ENCODE measurements at places on chromosomes 5 and 9.

DNA sequence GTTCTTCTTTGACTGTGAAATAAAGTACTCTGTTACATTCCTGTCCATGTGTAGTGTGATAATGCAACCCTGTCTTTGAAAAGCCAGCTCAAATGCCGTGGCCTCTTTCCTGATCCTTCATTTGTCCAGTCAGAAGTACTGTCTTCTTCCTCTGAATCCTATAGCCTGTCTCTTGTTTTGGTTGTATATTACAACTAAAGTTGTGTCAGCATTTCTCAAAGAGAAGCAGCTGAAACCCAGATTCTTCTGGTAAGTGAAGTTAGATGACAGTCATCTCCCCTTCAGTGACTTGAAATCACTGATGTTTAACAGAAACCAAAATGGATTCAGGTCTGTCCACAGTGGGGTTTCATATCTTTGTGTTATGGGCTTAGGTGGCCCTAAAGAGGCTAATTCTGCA, 196.2 kb downstream of the PCSK1 start:
- DNase-seq = no peak

DNA sequence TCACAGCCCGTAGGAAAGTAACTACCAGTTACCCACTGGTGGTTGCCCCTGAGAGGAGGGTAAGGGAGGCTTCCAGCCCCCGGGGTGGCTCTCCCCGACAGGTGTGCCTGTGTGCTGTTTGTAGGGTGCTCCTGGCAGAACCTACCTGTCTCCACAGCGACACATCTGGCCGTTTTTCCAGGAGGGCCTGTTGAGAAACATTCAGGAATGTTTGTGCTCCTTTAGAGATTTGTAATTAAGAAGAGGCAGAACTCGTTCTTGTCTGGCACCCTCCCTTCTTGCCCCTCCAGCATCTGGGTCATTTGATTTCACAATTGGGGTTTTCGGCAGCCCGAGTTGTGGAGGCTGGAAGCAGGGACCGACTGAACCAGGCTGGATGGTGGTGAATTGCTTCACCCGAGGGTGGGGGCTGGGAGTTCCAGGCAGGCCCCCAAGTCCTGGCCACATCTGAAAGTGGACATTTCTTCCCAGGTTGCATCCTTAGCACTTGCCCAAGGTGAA, 74.2 kb downstream of the WWC1 start:
- DNase-seq = no peak

- DNase-seq = no peak
Measured at GRCh38 chr9:132381966-132382541, 24.6 kb downstream of the TTF1 start.

DNA sequence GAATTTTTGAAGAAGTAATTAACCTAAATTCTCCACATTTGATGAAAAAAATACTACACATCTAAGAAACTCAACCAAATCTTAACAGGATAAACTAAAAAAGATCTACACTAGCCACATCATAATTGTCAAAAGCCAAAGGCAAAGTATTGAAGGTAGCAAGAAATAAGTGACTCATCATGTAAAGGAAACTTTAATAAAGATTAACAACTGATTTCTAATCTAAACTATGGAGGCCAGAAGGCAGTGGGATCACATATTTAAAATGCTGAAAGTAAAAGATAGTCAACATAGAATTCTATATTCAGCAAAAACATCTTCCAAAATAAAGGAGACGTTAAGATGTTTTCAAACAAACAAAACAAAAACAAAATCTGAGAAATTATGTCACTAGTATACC, 2002.9 kb downstream of the MAT2B start:
- DNase-seq = no peak

DNA sequence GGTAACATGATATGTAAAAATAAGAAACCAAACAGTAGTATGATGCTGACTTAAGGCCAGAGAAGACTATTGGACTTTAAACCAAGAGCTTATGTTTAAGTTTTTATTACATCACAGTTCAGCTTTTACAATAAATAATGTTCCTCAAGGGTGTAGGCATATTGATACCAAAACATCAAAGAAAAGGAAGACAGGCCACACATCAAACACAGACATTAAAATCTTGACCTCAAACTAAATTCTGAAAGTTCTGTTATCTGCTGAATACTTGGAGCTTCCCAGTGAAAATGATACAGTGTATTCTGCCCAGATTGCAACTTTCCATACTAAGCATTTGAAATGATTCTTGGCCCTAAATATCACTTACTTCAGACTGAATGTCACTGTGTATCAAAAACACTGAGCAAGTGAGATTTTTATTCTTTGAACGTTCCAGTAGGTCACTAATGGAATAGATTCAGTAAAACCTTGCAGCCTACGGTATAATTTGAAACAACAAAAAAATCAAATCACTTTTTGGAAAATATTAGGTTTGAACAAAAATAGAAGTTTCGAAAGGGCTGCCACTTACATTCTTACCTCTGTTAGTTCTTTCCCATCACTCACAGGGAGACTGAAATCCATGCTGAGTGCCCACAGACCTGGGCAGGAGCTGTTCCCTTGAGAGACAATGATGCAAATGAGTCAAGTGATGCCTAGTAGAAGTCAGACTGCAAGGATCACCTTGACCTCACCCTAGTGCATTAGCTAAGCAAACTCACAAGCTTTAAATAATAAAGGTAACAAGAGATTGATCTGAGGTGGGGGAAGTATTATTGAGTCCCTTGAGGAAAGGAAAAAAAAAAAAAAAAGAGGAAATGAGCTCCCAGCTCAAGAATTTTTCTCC, 2.5 kb downstream of the LPAR1 start:
- DNase-seq = no peak

DNA sequence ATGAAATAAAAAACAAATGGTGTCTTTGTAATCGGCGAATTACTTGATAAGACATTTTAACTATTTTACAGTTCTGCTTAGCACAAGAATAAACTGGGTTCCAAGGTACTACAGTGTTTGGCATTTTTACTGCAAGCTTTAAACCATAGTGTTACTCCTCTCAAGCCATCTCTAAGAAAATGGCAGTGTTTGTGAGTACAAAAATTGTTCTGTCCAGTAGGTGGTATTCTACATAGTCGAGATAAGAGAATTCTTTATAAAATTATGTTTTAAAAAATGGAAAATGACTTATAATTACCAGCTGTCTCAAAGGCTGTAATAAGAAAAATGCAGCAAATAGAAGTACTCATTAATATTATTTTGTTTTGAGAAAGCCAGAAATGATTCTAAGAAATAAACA, 3.2 kb downstream of the SMIM15 start:
- DNase-seq = no peak

- DNase-seq = no peak
Measured at GRCh38 chr9:113350937-113351336, 1.6 kb downstream of the BSPRY start.

DNA sequence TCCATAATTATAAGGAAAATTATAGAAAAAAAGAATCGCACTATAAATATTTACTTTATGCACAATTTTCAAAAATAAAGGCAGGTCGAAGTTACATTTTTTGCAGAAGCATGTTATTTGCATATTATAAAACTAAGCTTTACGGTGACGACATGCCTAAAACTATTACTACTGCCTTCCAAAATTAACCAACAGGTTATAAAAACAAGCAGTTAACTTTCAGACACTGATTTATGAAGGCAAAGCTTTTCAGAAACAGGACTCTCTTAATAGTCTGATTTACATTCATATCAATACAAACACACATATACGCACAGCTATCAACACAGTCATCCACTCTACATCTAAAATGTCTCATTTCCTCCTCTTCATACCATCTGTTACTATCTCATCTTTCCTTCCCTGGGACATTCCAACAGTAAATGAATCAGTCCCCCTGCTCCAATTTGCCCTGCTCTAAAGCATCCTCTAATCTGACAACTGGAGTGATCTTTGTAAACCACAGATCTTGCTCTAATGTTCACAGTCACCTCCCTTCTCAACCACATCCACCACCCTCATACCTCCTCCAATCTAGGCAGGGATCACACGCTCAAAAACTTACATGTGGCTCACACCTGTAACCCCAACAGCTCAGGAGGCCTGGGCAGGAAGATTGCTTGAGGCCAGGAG, 21.6 kb downstream of the FBXW11 start:
- peak; percentile 54 for DNase-seq

DNA sequence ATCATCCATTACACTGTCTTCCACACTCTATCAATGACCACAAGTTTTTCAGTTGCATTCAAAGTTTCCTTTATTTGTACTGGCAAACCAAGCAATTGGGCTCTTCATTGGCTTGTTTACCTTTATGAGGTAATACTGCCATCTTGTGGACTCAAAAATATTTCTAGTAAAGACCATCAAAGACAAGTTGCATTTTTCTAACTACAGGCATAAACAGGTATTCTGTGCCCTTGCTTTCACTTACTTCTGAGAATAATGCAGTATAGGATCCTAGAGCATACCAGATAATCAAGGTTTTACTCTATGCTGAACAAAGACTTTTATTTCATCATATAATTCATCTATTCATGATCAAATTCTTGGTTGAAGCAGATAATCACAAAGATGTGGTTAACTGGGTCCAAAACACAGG, 173.7 kb upstream of the POU5F2 start:
- peak; percentile 50 for DNase-seq

DNA sequence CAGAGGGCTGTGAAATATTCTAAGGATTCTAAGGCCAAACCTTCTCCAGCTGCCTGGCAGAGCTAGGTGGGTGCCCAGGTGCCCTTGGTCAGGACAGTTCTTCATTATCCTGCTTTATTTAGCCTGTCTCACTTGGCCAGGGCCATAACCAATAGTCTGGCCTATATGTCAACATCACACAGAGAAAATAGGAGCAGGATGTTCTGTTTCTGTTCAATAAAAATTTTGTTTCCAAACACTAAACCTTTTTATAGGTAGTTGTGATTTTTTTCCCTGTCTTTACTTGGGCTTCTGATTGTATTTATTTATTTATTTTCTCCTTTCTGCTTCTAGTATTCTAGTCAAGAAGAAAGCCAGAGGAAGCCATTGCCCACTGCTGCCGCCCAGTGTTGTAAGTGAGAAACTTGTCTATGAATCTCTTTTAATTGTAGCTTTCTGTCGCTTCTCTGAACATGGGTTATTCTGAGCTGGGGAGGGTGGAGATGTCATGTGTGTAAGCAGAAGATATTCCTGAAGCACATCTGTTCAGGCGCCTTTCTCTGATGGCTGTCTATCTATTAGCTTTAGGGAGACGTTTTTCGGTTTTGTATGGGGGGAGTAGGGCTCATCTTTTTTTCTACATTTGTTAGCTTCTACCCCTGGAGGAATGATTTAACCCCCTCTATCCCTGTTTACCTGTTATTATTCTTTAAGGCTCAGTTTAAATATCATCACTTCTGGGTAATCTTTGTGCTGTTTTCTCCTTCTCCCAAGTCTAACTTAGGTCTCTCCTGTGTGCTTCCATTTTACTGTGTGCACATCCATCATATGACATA, 97.1 kb downstream of the UNC13B start:
- peak; percentile 61 for DNase-seq

GRCh38 chr5:57650360-57651069, 167.9 kb upstream of the ACTBL2 start:
- DNase-seq = peak; percentile 48

- no peak for DNase-seq
Measured at GRCh38 chr9:9819886-9820285, 792.9 kb downstream of the PTPRD start.

- DNase-seq = no peak
Measured at GRCh38 chr5:126692971-126693370, 84.0 kb upstream of the LMNB1 start.

DNA sequence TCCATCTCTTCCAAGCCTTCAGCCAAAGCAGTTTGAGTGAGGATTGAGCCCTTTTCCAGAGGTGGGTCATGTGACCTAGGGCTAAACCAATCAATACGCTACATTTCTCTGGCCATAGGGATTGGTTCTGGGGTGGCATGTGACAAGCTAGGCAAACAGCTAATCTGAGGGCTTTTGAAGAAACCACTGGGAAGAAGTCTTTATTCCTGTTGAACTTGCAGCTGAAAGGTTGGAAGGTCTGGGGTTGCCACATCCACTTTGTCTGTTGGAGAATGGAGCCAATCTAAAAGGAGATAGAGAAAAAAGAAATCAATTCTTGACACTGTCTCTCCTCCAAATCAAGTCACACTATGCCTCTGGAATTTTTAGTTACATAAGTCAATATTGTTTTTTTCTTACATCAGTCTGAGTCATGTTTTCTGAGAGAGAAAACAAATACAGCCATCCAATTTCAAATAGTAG, 637.8 kb upstream of the WWC1 start:
- no peak for DNase-seq

- DNase-seq = no peak
Measured at GRCh38 chr5:74490814-74491213, 149.7 kb downstream of the ENC1 start.

DNA sequence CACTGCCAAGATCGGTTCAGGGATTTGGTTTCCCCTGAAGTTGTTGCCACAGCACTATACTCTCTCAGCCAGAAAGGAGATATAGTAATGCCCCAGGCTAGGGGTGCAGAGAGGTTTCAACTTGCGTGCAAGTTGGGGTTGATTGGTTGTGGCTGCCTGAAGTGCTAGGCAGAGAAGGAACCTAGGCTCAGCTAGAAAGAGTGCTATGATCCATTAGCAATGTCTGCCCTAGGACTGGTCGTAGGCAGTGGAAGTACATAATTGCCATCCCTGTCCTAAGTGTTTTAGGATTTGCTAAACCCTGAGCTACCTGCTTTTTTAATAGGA, 136.6 kb upstream of the SMIM23 start:
- DNase-seq = no peak

GRCh38 chr5:55495216-55495615, 39.5 kb downstream of the PLPP1 start:
- DNase-seq = no peak

DNA sequence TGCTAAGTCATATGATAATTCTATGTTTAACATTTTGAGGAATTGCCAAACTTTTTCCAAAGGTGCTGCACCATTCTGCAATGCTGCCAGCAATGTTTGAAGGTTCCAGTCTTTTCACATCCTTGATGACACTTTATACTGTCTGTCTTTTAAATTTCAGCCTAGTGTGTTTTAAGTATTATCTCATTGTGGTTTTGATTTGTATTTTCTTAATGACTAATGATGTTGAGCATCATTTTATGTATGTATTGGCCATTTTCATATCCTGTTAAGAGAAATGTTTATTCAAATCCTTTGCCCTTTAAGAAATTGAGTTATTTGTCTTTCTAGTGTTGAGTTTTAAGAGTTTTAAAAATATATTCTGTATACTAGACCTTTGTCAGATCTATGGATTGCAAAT, 5.0 kb upstream of the TEX48 start:
- no peak for DNase-seq

DNA sequence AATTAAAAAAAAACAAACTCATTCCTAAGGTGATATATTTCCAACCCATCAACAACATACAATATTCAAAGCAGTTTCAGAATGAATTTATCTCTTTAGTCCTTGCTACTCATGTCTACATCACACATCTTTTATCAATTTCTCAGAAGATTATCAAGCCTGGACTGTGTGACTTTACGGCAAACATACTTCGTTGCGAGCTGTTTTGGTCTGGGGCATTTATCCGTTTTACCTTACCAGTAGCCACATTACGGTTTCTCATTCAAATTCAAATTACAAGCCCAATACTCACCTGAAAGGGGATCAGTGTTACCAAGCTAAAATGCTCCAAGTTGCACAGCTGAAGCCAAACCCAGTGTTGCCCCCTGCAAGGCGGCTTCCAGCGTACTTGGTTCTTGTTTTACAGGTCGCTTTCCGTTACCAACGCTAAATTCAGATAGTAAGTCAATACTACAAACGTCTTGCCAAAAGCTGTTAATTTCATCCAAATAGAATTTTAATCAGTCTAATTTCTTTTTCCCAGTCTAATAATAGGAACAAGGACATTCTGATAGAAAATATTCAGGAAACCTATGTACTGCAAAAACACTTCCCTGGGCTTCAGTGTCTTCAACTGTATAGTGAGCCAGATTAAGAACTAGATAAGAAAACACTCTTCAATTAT, 1.8 kb downstream of the HNRNPH1 start:
- no peak for DNase-seq

GRCh38 chr9:128901822-128902221, 19.0 kb upstream of the PHYHD1 start:
- no peak for DNase-seq
